ENCODE measurements at places on chromosomes 6 and 20. TPM values are rescaled to one million over a fixed set of nuclear protein-coding genes. Genes with fewer than 3 reads are reported as not detected.

TBX18 gene
- 1.3 TPM for total RNA-seq

SNRNP48 gene
- total RNA-seq, result 5.2 TPM

PAK5 gene
- not detected for total RNA-seq

SYCP2 gene
- 0.56 TPM for total RNA-seq

B3GALT4 gene
- total RNA-seq, result 0.72 TPM

ECT2L gene
- not detected for total RNA-seq

MRPS26 gene
- 24.7 TPM for total RNA-seq

MLN gene
- not detected for total RNA-seq

RIPPLY2 gene
- total RNA-seq, result not detected

RAET1E gene
- total RNA-seq, result not detected

CHRNA4 gene
- total RNA-seq, result not detected

PRSS16 gene
- total RNA-seq, result not detected

CST9 gene
- not detected for total RNA-seq

CFAP61 gene
- under 0.01 TPM for total RNA-seq

LYRM2 gene
- 24.0 TPM for total RNA-seq

HTR1B gene
- total RNA-seq, result under 0.01 TPM

GCM1 gene
- not detected for total RNA-seq

CTAGE9 gene
- total RNA-seq, result not detected

PRDM1 gene
- total RNA-seq, result 6.9 TPM

C6orf132 gene
- 0.72 TPM for total RNA-seq

WDR46 gene
- 73.8 TPM for total RNA-seq

CYP21A2 gene
- not detected for total RNA-seq

NOTCH4 gene
- total RNA-seq, result 2.2 TPM

LTA gene
- total RNA-seq, result not detected

ENPP1 gene
- total RNA-seq, result 38.9 TPM

CCM2L gene
- not detected for total RNA-seq

DLK2 gene
- total RNA-seq, result 0.90 TPM

KCNQ5 gene
- 1.7 TPM for total RNA-seq

CCN6 gene
- total RNA-seq, result not detected

MYT1 gene
- not detected for total RNA-seq

GID8 gene
- total RNA-seq, result 33.9 TPM

TUBB1 gene
- total RNA-seq, result not detected

TUBB2B gene
- total RNA-seq, result 13.3 TPM

NXT1 gene
- 25.5 TPM for total RNA-seq

COX4I2 gene
- not detected for total RNA-seq
